ENCODE measurements at places on chromosomes 11 and 22.

- DNase-seq, result peak; percentile 52
These were observed 331.8 kb upstream of the MPPED2 start for GRCh38 chr11:30917859-30918478.

GRCh38 chr11:75014129-75014528 lies 25.4 kb downstream of the NEU3 start:
- DNase-seq, result no peak

- DNase-seq, result no peak
These were observed 21.0 kb downstream of the FLI1 start for GRCh38 chr11:128714881-128715280.

DNA sequence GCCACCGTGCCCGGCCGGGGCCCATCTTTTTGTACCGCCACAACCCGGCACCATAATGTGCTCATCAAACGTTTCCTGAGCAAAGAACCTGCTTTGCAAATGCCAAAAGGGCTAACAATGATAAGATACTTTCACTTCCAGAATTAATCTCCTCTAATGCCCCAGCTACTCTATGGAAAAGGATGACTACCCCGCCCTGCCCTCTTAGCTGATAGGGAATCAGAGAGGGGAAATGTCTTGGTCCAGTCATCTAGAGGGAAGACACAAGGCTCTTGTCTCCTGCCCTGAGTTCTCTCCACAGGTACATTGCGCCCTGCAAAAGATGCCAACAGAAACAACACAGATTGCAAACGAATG lies 586 bp downstream of the TTLL1 start:
- DNase-seq, result no peak

DNA sequence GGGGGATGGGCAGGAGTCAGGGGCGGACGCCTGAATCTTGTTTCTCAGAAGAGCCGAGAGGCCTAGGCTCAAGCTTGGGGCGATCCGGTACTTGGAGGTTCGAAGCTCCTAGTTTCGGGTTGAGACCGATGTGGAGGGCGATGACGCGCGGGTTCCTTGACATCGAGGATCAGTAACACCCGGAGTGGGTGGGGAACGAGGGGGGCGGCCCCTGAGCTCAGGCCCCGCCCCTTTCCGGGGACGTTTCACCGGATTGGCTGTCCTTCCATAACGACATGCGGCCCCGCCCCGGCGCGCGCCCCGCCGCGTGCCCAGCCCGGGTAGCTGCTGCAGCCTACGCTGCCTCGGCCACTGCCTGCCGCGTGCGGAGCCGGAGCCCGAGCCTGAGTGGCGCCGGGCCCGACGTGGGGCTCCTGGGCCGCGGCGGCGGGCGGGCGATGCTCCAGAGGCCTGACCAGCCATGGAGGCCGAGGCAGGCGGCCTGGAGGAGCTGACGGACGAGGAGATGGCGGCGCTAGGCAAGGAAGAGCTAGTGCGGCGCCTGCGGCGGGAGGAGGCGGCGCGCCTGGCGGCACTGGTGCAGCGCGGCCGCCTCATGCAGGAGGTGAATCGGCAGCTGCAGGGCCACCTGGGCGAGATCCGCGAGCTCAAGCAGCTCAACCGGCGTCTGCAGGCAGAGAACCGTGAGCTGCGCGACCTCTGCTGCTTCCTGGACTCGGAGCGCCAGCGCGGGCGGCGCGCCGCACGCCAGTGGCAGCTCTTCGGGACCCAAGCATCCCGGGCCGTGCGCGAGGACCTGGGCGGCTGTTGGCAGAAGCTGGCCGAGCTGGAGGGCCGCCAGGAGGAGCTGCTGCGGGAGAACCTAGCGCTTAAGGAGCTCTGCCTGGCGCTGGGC lies at the start of gene CCDC85B:
TSS of gene CCDC85B (plus strand) at position 350 of the 895 bp plus-strand sequence. CDS start at position 461, 111 bp downstream.
- peak; percentile 91 for DNase-seq

GRCh38 chr11:112085822-112086421 lies 634 bp downstream of the TIMM8B start:
- no peak for DNase-seq

DNA sequence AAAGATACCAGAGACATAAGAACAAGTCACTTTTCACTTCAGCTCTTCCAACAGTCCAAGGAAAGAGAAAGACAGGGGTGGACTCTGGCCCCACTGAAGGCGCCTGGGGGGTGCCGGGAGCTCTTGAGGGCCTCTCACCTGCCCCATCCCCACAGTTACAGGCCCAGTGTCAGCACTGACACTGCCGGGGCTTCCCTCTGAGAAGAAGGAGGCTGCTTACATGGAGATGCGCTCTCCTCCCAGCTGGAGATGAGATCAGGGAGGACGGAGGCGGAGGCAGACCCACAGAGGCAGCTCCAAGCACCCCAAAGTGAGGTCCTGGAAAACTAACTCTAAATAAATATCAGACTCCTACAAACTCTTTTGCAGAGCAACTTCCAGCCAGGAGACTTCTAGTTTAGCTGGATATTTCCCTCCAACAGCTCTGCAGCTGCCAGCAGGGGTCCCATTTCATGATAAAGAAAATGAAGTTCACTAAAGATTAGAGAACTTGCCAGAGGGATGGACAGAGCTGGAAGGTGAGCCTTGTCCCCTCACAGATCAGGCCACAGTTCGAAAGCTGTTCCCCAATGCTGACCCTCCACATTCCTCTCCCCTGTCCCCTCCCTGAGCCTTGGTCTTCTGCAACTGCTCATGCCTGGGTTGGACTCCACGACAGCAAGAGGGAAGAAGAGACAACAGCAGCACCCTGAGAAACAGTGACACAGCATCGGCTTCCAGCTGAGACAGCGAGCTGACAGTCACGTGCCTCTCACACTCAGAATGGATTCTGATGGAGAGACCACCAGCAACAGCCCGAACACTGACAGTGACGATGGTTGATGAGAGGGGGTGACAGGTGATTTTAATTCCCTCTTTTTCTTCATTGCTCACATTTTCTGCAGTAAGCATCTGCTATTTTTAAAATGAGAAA lies 5.8 kb downstream of the CARS1 start:
- no peak for DNase-seq

All from NCI-H1105 (cell line).